ELF-1 (cell line): ENCODE measurements at places on chromosomes 2 and 18.

DNA sequence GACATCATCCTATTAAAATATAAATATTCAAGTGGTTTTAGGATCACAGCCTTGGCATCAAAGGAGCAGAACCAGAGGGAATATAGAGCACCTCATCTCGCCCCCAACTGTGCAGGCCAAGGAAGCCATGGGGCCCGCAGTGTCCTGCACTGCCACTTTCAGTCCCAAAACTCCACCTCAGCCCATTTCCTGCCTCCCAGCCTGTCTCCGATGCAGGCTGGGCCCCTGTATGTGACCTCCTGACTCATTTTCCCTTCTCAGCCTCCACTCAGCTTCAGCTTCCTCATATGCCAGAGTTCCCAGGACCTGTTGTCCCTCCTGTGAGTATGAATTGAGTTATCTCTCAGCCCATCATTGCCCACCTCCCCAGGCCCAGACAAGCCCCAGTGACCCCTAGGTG lies 72.9 kb upstream of the GLI2 start:
- DNase-seq, result no peak

- DNase-seq, result no peak
Observed at GRCh38 chr2:165431014-165431413, 38.5 kb upstream of the CSRNP3 start.

GRCh38 chr2:156464106-156464505 lies 27.9 kb downstream of the GPD2 start:
- DNase-seq, result no peak

GRCh38 chr2:43417300-43417699 lies 178.5 kb downstream of the THADA start:
- no peak for DNase-seq

- peak; percentile 68 for DNase-seq
Observed at GRCh38 chr2:235500761-235501672, 7.2 kb downstream of the AGAP1 start.

GRCh38 chr2:46365913-46366667 lies 68.9 kb downstream of the EPAS1 start:
- DNase-seq, result no peak

DNA sequence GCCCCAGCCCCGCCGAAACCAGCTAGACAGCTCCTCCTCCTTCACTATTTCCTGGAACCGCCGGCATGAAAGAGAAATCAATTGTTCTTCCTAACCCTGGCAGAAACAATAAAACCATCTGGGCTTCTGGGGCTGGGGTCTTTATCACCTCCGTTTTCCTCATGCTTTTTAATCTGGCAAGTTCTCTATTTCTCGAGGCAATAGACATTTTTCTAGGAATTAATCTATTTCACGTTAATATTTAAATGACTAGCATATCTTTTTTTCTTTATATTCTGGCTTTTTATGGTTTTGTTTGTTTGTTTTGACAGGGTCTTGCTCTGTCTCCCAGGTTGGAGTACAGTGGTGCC lies 1.4 kb upstream of the KIF1A start:
- no peak for DNase-seq

- DNase-seq, result peak; percentile 40
Observed at GRCh38 chr2:197803033-197803444, 1.4 kb upstream of the PLCL1 start.

DNA sequence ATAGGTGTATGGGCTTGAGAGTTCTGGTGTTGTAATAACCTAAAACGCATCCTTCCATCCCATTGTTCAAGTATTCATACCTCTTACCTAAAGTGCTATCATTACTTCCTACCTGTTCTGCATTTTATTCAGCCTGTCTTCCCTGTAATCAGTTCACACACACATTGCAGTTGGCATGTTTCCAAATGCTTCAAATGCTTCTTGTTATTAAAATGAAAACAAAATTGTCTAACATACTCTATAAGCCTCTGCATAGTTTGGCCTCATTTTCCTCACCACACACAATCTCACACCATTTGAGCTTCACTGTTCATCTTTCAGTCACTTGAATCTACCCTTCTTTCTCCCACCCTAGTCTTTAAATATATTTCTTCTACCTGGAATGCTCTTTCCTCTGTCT lies 1178.2 kb upstream of the NRXN1 start:
- DNase-seq, result no peak

GRCh38 chr18:58009166-58009565 lies 34.9 kb upstream of the NEDD4L start:
- DNase-seq, result no peak

- no peak for DNase-seq
Observed at GRCh38 chr18:72762515-72763122, 105.2 kb downstream of the NETO1 start.

DNA sequence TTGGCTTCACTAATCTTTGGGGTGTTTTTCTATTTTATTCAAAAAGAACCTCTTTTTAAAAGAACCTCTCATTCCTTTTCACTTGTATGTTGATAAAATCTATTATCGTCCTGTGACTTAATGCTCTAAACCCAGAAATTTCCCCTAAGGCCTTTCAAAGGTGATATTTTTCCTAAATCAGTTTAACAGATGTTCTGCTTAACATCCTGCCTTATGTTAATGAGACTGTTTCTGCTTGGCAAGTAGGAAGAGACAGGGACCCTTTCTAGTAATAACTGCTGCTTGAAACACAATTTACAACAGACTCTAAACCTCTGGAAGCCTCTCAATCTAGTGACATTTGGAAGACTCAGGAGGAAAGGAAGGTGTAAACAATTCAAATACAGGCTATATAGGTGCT lies 128.8 kb downstream of the KCNJ3 start:
- no peak for DNase-seq

- DNase-seq, result peak; percentile 89
Observed at GRCh38 chr2:41989501-41990180, 58.2 kb upstream of the PKDCC start.

GRCh38 chr2:240431271-240431660 lies 4.2 kb upstream of the GPC1 start:
- DNase-seq, result no peak

- DNase-seq, result no peak
Observed at GRCh38 chr18:50027996-50028395, 167.0 kb downstream of the MYO5B start.

GRCh38 chr2:240737958-240738357 lies 46.3 kb downstream of the AQP12A start:
- no peak for DNase-seq

GRCh38 chr2:73307720-73308119 lies 14.4 kb upstream of the EGR4 start:
- no peak for DNase-seq

DNA sequence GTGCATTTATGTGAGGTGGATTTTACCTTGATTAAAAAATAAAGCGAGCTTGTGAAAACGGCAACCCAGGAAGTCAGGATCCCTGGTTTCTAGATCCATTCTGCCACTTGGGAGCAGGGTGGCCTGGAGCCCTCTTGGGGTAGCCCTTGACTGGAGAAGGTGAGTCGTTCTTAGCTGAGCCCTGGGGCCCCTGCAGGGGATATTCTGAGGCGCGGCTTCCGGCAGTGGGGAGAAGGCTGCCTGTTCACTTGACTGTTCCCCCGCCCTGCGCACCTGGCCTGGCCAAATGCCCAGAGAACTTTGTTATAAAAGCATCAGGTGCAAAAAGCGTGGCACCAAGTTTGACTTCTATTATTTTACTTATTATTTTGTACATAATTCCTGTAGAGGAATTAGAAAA lies 221.9 kb downstream of the DYSF start:
- no peak for DNase-seq

DNA sequence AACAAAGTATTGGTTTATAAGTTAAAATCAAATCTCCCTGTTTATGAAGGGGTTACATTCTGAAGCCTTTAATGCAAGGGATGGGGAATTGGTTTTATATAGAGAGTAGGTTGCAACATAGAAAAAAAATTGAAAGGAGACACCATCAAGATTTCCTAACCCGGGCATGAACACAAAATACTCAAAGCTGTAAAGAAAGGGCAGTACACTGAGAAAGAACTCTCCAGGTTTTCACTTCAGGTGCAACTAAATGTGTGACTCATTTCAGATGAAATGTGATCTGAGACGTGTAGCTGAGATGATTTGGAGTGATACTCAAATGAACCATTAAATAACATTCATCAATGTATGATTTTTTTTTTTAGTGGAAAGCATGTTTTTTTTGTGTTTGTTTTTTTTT lies 43.6 kb downstream of the SANBR start:
- DNase-seq, result no peak

DNA sequence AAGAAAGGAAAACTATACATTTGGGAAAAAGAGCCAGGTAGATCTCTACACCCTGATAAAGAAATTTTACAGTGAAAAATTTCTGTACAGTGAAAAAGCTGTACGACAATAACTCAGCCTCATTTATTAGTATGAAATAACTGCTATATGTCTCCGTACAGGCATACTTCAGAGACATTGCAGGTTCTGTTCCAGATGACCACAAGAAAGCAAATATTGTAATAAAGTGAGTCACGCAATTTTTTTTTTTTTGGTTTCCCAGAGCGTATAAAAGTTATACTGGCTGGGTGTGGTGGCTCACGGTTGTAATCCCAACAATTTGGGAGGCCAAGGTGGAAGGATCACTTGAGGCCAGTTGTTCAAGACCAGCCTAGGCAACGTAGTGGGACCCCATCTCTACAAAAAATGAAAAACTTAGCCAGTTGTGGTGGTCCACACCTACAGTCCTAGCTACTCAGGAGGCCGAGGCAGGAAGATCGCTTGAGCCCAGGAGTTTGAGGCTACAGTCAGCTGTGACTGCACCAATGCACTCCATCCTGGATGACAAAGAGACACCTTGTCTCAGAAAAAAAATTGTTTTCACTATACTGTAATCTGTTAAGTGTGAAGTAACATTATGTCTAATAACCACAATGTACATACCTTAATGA lies 28.2 kb upstream of the AMMECR1L start:
- DNase-seq, result no peak

DNA sequence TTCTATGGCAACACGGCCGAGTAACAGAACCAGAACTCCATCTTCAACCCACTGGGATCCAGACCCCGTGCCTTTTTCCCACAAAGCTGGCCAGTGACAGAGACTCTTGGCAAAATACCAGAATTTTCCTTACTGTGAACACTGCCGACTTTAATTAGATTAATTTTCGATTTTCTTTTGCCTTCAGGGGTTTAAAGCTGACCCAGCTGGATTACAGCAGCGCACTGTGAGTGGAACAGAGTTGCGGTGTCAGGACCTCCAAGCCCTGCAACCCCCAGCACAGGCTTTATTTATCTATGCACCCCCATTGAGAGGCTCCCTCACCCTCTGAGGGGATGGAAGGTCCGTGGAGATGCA lies 36.4 kb downstream of the CTIF start:
- no peak for DNase-seq

GRCh38 chr2:128444121-128444771 lies 125.6 kb upstream of the HS6ST1 start:
- no peak for DNase-seq

DNA sequence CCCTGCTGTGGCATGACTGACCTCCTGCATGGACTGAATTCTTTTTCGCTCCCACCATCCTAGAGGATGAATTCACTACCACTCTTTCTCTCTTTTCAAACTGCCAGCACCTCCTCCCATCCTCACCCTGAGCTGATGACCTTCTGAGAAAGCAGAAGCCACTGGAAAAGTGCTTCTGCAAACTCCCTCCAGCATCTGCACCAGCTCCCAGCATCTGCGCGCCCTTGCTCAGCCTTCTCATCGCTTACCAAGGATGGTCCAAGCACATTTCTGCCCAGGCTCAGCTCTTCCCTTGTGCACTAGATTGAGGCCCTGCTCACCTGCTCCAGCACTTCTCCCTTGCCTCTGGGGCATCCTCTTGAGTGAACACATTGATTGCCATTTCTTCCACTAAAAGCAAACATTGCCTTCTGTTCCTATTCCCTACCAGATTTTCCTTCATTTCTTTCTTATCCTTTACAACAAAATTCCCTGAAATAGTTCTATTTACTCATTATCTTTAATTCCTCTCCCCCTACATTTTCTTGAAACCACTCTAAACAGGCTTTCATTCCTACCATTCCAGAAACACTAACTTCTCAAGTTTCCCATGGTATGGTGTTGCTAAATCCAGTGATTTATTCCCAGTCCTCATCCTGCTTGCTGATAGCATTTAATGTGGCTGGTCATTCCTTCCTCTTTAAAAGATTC lies 42.7 kb upstream of the IL1RL1 start:
- DNase-seq, result no peak

GRCh38 chr2:108460345-108461037 lies 11.5 kb downstream of the GCC2 start:
- DNase-seq, result no peak

DNA sequence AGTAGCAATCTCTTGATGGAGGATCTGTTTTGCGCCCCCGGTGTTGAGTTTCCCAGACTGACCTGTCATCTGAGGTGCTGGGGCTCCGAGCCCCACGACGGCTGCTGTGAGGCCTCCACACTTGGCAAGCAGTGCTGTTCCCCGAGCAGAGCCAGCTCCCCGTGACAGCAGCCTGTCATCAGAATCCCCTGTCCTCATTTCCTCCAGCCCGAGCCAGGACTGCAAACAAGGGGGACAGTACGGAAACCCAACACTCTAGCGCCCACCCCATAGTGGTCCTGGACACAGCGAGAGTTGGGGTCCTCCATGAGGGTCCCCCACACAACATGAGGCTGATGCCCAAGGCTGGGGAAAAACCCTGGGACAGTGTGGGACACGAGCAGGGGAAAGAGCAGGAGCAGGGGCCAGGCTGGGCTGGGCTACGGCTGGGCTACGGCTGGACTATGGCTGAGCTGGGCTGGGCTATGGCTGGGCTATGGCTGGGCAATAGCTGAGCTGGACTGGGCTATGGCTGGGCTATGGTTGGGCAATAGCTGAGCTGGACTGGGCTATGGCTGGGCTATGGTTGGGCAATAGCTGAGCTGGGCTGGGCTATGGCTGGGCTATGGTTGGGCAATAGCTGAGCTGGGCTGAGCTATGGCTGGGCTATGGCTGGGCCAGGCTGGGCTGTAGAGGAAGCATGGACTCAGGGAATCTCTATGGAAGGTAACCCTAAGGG lies 1.5 kb upstream of the KLHL30 start:
- DNase-seq, result peak; percentile 71
